GM20000 (cell line): ENCODE measurements at places on chromosomes 6 and 20.
A peak's percentile ranks its signal among the peaks of the same experiment; 100 is the strongest.

DNA sequence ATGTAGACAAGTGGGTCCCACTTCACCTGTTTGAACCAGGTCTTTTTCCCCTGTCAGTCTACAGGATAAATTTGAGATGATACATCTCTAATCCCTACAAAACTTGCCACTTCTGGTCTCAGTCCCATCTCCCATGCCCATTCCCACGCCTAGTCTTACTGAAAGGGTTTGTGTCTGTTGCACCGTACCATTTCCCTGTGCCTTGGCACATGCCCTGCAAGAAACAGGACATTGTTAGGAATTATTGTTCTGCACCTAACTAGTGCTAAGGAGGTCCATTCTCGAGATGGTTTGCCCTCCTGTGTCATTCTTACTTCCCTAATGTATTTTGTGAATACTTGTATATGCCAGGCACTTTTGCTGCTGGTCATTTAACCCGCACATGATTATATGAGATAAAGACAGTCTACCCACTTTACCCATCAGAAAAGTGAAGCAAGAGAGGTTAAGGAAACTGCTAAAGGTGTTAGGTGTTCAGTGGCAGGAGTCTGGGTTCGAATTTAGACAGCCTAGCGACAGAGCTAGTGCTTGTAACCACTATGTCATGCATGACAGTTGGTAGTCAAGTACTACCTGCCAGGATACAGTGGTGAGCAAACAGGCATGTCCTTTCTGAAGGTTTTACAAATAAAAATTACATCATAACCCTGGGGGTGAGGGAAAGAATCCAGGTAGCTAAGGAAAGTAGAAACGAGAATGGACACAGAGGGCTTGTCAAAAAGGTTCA is 12.7 kb downstream of the FAM217A start:
- no peak for DNase-seq

DNA sequence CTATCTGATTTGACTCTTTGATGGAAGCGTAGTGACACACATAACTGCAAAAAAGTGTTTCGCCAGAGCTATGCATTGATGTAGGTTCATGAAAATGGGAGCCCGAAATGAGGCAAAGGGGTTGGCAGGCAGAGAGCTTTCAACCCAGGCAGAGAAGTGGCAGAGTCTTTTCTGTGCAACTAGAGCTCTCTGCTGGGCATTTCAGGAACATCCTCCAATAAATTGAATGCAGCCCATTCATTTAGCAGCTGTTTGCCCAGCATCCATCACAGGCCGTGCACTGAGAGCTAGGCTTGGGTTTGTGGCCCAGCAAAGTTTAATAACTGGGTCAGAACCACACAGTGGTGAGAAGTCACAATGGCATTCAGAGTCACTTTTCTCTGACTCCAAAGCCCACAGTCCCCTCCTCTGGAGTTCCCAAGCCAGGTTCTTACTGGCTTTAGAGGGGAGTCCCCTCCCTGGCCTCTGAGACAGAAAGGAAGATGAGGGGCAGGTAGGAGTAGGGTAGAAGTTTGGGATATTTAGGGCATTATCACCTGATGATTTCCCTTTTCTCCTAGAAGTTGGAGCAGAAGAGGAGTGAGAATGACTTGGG is 31.8 kb upstream of the ELMO2 start:
- peak; percentile 39 for DNase-seq

GRCh38 chr6:159372333-159372732 is 203.1 kb downstream of the FNDC1 start:
- no peak for DNase-seq

DNA sequence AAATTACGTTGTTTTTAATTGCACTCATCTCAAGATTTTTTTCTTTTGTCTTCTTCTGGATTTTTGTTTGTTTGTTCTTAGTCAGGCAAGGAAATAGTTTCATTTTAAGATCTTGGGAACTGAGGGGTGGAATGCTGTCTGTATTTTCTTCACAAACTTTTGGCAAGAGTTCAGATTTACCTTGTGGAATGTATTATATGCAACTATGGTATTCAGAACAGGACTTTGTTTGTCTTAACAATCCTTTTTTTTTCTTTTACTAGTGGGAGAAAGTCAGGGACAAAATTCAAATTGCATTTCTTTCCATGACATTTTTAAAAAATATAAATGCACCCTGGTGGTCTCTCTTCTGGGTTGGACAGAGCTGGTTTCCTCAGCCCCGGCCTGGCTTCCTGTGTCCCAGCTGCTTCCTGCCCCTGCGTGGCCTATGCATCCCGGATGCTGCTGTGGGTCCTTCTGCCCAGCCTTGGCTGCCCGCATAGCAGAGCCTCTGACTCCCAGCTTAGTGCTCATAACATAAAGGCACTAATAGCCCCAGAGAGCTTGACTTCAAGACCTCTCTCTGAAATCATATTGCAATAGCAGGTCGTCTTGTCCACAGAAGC is 520.7 kb downstream of the QKI start:
- DNase-seq: no peak

DNA sequence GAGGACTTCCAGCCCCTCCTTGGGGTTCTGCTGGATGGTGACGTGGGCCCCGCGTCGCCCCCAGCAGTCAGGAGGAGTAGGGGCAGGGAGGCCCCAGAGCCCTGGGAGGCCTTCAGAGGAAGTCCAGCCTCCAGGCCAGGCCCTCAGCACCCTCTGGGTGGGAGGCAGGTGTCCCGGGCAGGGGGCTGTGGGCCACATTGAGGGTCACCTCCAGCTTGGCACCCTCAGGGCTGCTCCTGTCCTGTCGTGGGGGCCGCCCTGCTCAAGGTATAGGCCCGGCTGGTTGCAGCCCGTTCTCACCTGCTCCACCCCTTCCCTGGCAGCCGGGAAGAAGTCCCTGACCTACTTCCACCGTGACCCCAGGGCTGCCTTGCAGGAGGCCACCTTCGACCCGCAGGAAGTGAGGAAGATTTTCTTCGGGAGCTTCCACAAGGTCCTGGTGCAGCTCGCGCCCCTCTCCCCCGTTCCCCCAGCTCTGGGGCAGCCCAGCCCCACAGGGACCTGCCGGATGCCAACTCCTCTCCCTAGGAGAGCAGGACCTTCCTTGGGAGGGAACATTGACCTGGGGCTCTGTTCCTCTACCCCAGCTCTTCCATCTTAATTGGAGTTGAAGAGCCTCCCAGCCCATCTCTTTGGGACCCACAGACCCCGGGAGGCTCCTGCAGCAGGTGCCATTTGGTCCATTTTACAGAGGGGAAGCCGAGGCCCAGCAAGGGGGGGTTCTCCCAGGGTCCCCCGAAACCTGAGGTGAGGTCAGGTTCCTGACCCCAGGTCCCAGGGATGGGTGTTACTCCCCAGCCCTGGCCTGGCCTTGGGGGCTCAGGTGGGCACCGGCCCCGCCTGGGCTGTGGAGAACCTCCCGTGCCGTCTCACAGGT is 26.4 kb downstream of the COL20A1 start:
- no peak for DNase-seq

- no peak for DNase-seq
Measured at GRCh38 chr6:151634336-151634720, 140.5 kb downstream of the CCDC170 start.

- no peak for DNase-seq
Measured at GRCh38 chr6:126341126-126341525, 1.2 kb downstream of the CENPW start.

DNA sequence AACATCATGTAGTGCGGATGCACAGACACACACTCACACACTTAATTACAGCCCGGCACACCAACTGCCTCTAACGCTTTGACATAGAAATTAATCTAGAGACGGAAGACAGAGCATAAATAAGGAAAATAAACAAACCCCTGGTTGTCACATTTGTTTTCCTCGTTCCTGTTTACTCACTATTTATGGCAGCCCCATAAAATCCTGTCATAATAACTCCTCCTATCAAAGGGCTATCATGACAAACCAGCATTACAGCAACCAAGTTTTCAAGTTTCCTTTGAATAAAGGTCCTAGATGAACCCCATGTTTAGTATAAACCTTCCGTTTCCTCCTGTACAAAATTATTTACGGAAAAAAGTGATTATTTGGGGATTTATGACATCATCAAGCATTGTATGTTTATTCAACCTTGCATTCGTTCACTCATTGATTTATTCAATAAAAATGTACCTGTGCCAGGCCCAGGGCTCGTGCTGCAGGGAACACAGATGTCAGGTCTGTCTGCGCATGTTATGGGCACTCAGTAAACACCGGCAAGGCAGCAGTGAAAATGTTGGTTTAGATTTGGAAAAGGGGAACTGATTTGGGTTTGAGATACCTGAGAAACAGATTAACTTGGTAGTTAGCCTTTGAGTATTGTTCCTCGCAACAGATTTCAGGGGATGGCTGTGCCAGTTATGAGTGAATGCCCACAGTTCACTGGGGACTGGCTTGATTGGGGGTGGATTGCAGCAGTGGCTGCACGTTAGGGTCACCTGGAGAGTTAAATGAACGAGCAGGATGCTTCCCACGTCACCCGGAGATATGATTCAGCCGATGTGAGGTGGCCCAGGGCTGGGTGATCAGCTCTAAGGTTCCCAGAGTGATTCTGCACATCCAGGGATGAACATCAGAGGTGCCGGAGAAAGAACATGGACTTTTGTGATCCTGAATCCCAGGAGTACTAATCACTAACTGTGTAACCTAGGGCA is 295.3 kb upstream of the FOXQ1 start:
- DNase-seq: no peak

- no peak for DNase-seq
Measured at GRCh38 chr6:114398481-114398880, 55.7 kb upstream of the HS3ST5 start.

GRCh38 chr6:168452685-168453377 is 11.8 kb downstream of the SMOC2 start:
- DNase-seq: no peak
